Progenitor cell of endocrine pancreas (in vitro differentiated cells): ENCODE measurements at places on chromosomes 6 and 20. TPM values are rescaled to one million over a fixed set of nuclear protein-coding genes. Genes with fewer than 3 reads are reported as not detected.

NR2E1 gene
- not detected in 2 replicates for total RNA-seq

TTK gene
- total RNA-seq: 20.6 and 22.1 TPM in 2 replicates

MDN1 gene
- total RNA-seq: 44.1 and 47.1 TPM in 2 replicates

PHACTR1 gene
- total RNA-seq: 8.6 and 8.7 TPM in 2 replicates

MEP1A gene
- total RNA-seq: 2.6 and 4.1 TPM in 2 replicates

ACAT2 gene
- 85.1 and 103 TPM in 2 replicates for total RNA-seq

MACROD2 gene
- 6.4 and 7.6 TPM in 2 replicates for total RNA-seq

GRCh38 chr20:57142667-57143066 is 123.8 kb downstream of the BMP7 start:
- H3K4me1 ChIP-seq: no peaks in the 10 kb centered on the region
- H3K36me3 ChIP-seq: no peaks in the 10 kb centered on the region
- DNase-seq: no peak
- no peak overlapping the region for H3K4me3 ChIP-seq

- H3K27ac ChIP-seq: no peak overlapping the region
- H3K4me1 ChIP-seq: no peaks in the 10 kb centered on the region
- H3K4me3 ChIP-seq: no peak overlapping the region
- no peaks in the 10 kb centered on the region for H3K36me3 ChIP-seq
Measured at GRCh38 chr6:161618831-161619454, 345.1 kb upstream of the AGPAT4 start.

- DNase-seq: no peak
- H3K27ac ChIP-seq: no peak overlapping the region
- H3K4me3 ChIP-seq: no peak overlapping the region
- no peaks in the 10 kb centered on the region for H3K27me3 ChIP-seq
- peaks cover 8% of the 10 kb centered on the region for H3K4me1 ChIP-seq
Measured at GRCh38 chr6:152271776-152272464, 365.2 kb downstream of the SYNE1 start.

DNA sequence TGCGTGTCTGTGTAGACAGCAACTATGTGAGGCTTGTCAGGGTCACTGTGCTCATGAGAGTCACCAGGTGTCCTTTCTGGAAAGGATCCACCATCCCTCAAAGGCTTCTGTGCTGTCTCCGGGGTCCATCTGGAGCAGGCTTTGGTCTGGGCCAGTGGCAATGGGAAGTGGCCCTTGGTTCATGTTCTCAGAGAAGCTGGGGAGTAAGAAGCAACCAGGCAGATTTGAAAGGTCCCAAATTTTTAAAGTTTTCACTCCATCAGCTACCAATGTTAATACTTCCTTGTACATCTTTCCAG is 68.2 kb downstream of the GCNT2 start:
- H3K4me1 ChIP-seq: peaks cover 21% of the 10 kb centered on the region
- H3K4me3 ChIP-seq: no peak overlapping the region
- peaks cover 15% of the 10 kb centered on the region for H3K27me3 ChIP-seq

- peaks cover 2% of the 10 kb centered on the region for H3K36me3 ChIP-seq
- no peak overlapping the region for H3K4me3 ChIP-seq
- H3K27me3 ChIP-seq: peaks cover 48% of the 10 kb centered on the region
Measured at GRCh38 chr6:31441365-31442267, 38.2 kb downstream of the MICA start.

DNA sequence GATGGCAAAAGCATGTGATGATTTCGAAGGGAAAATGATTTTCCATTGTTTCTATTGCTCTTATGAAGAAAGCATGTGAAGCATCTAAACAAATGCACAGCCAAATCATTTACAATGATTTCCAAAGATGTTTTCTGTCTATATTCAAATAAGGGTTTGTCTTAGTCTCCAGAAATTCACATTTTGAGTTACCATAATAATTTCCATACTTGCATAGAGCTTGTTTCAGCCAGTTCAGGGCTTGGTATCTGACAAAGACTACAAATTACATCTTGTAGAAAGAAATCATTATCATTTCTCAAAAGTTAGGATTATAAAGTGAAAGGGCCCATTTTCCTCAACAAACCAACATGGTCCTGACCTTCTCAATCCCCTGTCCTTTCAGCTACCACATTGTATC is 74.4 kb upstream of the PLEKHG1 start:
- no peak overlapping the region for H3K4me3 ChIP-seq
- no peak overlapping the region for H3K27ac ChIP-seq
- H3K4me1 ChIP-seq: peaks cover 9% of the 10 kb centered on the region
- no peaks in the 10 kb centered on the region for H3K36me3 ChIP-seq
- peaks cover 13% of the 10 kb centered on the region for H3K27me3 ChIP-seq
- DNase-seq: no peak

GRCh38 chr20:5056801-5057599 is 55.7 kb upstream of the SLC23A2 start:
- H3K27ac ChIP-seq: no peak overlapping the region
- H3K4me1 ChIP-seq: no peaks in the 10 kb centered on the region
- no peaks in the 10 kb centered on the region for H3K36me3 ChIP-seq

- H3K27ac ChIP-seq: no peak overlapping the region
- no peak for DNase-seq
- no peak overlapping the region for H3K4me3 ChIP-seq
- no peaks in the 10 kb centered on the region for H3K36me3 ChIP-seq
- no peaks in the 10 kb centered on the region for H3K4me1 ChIP-seq
Measured at GRCh38 chr6:168968228-168968627, 285.4 kb downstream of the THBS2 start.

- H3K4me1 ChIP-seq: peaks cover 1% of the 10 kb centered on the region
- peaks cover 55% of the 10 kb centered on the region for H3K27me3 ChIP-seq
- H3K27ac ChIP-seq: no peak overlapping the region
- no peak for DNase-seq
Measured at GRCh38 chr6:34157851-34158250, 12.0 kb upstream of the GRM4 start.

DNA sequence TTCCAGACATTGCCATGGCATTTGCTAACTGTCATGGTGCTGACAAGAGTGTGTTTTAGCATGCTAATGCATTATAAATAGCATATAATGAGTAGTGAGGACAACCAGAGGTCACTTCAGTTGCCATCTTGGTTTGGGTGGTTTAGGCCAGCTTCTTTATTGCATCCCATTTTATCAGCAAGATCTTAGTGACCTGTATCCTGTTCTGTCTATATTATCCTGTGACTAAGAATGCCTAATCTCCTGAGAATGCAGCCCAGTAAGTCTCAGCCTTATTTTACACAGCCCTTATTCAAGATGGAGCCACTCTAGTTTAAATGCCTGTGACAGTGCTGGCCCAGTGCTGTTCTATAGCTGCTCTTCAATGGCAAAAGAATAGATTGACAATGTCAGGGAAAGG is 781.0 kb upstream of the ADGRB3 start:
- no peak overlapping the region for H3K4me3 ChIP-seq
- no peak for DNase-seq
- H3K36me3 ChIP-seq: no peaks in the 10 kb centered on the region
- no peaks in the 10 kb centered on the region for H3K4me1 ChIP-seq
- no peaks in the 10 kb centered on the region for H3K27me3 ChIP-seq
- H3K27ac ChIP-seq: no peak overlapping the region

DNA sequence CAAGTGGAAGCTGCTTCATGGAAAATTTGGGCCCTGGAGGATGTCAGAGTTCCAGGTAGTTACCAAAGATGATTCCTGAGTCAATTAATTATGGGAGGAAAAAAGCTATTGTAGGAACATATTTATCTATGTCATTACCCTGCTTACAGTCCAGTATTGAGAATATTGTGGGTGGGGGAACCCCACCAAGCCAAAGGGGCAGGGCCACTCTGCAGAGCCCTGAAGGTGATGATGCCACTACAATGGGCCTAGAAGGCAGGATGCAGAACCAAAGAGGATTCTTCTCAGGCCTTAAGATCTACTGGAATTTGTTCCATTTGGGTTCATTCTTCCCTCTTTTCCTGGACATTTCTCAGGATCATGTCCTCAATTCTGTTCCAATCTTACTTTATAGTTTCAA is 375.2 kb upstream of the MARCKS start:
- peaks cover 3% of the 10 kb centered on the region for H3K4me1 ChIP-seq
- no peaks in the 10 kb centered on the region for H3K36me3 ChIP-seq
- no peak for DNase-seq
- no peaks in the 10 kb centered on the region for H3K27me3 ChIP-seq
- H3K4me3 ChIP-seq: no peak overlapping the region

DNA sequence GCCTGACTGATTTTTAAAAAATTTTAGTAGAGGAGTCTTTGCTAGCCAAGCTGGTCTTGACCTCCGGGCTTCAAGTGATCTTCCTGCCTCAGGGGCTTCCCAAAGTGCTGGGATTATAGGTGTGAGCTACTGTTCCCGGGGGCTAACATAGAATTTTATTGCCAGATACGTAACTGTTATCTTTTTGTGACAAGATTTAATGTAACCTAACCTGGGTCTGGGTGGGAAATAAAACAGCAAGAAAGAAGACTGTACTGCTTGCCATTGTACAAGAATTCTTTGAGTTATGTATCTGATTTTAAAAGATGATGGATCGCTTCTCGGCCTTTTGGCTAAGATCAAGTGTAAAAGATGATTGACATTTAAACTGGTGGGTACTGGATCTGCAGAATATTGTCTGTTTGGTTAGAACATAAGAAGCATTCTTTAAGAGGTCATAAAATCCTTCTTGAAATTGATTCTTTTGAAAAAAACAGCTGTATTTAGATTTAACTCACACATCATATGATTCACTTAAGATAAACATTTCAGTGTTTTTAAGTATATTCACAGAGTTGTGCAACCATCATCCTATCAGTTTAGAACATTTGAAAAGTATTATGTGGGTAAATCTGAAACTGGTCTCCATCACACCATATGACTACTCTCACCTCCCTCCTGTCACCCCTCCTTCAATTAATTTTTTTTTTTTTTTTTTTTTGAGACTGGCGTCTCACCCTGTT is 21.6 kb downstream of the TPX2 start:
- H3K27ac ChIP-seq: no peak overlapping the region
- peaks cover 19% of the 10 kb centered on the region for H3K36me3 ChIP-seq
- H3K27me3 ChIP-seq: no peaks in the 10 kb centered on the region
- DNase-seq: no peak
- peaks cover 11% of the 10 kb centered on the region for H3K4me1 ChIP-seq

- no peak for DNase-seq
- no peaks in the 10 kb centered on the region for H3K27me3 ChIP-seq
- H3K4me1 ChIP-seq: peaks cover 5% of the 10 kb centered on the region
Measured at GRCh38 chr6:91376686-91377085, 789.8 kb upstream of the MAP3K7 start.

DNA sequence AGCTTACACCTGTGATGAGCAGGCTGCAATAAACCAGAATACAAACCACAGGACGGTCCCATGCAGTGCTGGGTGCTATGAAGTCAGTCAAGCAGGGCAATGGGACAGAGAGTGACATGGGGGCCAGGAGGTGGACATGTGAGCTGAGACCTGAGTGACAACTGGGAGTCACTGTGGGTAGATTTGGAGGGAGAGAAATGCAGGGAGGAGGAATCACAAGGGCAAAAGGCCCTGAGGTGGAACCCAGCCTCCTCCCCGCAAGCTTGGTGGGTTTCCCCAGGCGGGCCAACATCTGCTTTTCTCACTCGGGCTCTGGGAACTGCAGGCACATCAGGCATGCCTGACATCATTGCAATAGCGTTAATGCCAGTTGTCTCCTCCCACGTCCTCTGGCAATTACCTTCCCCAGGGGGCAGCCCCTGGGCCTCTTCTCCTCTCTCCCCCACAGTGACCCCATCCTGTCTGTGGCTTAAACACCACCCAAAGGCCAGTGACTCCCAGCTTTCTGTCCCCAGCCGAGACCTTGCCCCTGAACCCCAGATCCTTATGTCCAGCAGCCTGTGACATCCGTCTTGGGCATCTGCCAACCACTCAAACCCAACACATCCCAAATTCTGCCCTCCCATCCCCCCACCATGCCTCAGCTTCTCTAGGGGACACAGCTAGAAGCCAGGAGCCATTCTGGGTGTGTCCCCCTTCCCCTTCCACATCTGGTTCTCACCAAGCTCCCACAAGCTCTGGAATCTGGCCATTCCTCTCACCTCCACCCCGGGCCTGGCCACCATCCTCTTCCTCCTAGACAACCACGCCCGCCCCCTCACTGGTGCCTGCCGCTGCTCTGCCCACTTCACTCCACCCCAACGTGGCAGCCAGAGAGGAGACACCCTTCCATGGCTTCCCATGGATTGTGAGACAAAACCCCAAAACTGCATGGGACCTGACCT is 28.2 kb downstream of the PDRG1 start:
- H3K4me1 ChIP-seq: peaks cover 2% of the 10 kb centered on the region
- peaks cover 26% of the 10 kb centered on the region for H3K27me3 ChIP-seq
- no peak for DNase-seq
- no peaks in the 10 kb centered on the region for H3K36me3 ChIP-seq
- no peak overlapping the region for H3K27ac ChIP-seq
- H3K4me3 ChIP-seq: no peak overlapping the region

GRCh38 chr6:109121411-109121810 is 26.1 kb downstream of the CEP57L1 start:
- H3K27me3 ChIP-seq: no peaks in the 10 kb centered on the region
- no peaks in the 10 kb centered on the region for H3K36me3 ChIP-seq
- no peak for DNase-seq
- no peak overlapping the region for H3K27ac ChIP-seq
- peaks cover 3% of the 10 kb centered on the region for H3K4me1 ChIP-seq

DNA sequence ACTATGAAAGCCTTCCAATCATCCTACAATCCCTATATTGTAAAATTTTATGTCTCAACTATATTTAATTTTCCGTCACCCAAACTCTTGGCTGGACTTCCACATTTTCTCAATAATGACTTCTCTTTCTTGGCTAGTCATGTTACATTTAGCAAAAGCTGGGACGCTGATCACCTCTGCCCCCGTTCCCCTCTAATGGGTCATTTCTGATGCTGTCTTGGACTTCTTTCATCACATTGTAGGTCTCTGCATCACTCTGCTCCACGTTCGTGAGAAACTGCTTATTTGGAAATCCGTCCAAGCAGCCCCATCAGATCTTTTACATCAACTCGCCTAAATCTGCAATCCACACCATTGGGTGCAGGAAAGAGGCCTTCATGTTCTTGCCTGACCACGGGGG is 203.8 kb downstream of the MYLK4 start:
- no peak overlapping the region for H3K27ac ChIP-seq
- no peak for DNase-seq
- no peaks in the 10 kb centered on the region for H3K4me1 ChIP-seq
- no peaks in the 10 kb centered on the region for H3K27me3 ChIP-seq
- no peaks in the 10 kb centered on the region for H3K36me3 ChIP-seq
- no peak overlapping the region for H3K4me3 ChIP-seq

- no peak overlapping the region for H3K27ac ChIP-seq
- H3K4me1 ChIP-seq: peaks cover 9% of the 10 kb centered on the region
- DNase-seq: no peak
- H3K36me3 ChIP-seq: peaks cover 9% of the 10 kb centered on the region
Measured at GRCh38 chr6:110277100-110277665, 81.0 kb downstream of the METTL24 start.

- no peaks in the 10 kb centered on the region for H3K27me3 ChIP-seq
- H3K4me1 ChIP-seq: no peaks in the 10 kb centered on the region
- H3K36me3 ChIP-seq: no peaks in the 10 kb centered on the region
- no peak for DNase-seq
- H3K27ac ChIP-seq: no peak overlapping the region
Measured at GRCh38 chr6:76837564-76837963, 625.7 kb downstream of the HTR1B start.

DNA sequence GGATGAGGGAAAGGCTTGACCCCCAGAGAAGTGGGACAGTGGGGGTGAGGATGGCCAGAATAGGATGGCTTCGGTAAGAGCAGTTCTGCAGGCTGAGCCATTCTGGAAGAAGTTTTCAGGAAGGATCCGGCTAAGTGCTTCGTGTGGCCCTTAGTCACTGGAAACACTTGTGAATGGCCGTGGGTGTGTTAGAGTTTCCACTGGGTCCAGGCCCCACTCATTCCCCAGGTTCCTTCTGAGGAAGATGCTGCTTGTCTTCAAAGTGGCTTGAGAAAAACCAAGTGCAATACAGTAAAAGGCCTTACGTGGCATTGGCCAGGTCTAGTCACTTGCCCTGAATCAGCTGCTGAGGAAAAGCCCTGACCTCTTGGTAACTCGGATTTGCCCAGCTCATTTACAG is 27.9 kb downstream of the MANBAL start:
- no peaks in the 10 kb centered on the region for H3K27me3 ChIP-seq
- no peak overlapping the region for H3K27ac ChIP-seq
- peaks cover 9% of the 10 kb centered on the region for H3K36me3 ChIP-seq
- H3K4me1 ChIP-seq: peaks cover 23% of the 10 kb centered on the region
- H3K4me3 ChIP-seq: no peak overlapping the region
- no peak for DNase-seq
